ENCODE measurements at places on chromosomes 4 and X.

DNA sequence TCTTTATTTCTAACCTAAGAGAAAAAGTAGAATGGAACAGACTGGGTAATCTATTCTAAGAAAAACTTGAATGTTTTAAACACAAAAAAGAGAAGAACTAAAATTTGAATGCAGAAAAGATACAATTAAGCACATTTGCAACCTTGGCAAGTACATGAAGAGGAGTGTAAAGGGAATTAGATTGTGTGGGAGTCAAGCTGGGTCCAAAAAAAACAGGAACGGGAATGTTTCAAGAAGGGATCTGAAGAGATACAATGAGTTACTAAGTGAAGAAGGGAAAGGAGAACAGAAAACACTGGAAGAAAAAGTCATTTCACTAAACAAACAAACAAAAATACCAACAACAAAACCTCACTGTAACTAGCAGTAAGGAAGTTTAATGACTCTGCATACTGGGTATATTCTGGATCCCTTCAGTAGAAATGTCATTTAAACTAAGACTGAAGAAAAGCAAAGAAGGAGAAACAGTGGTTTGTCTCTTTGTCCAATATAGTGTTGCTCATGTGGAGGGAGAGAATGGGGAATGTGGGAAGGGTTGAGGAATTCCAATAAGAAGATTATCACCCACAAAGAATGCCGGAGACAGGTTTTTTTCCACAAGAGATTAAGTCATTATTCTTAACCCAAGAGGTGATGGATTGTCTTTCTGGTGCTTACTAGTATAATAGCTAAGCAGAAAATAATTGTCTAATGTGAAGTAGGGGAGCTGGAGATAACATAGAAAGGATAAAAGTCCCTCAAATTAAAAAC, 50.4 kb upstream of the PTPN13 start:
- DNase-seq = peak; percentile 12

- DNase-seq = no peak
These were observed 21.0 kb upstream of the RHOXF2 start for GRCh38 chrX:120137439-120137838.

GRCh38 chrX:30181353-30181752, 34.0 kb upstream of the MAGEB2 start:
- no peak for DNase-seq

- DNase-seq = no peak
These were observed 25.7 kb downstream of the SEPTIN6 start for GRCh38 chrX:119667111-119667878.

DNA sequence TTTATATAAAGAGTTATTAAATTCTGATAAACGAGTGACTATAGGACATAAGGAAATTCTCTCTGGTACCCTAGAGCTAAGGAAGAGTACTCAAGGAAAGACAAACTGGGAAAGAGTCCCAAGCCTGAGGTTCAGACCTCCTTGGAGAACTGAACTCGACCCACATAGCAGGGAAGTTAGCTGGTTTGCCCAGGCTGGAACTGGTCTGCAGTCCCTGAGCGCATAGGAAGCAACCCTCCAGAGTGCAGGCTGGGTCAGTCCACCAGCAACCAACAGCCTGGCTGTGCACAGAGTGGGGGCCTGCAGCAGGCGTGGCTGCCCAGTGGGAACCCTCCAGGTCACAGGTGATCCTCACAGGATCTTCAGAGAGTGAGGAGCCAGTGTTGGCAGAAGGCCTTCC, 114.1 kb downstream of the SOWAHB start:
- peak; percentile 39 for DNase-seq

DNA sequence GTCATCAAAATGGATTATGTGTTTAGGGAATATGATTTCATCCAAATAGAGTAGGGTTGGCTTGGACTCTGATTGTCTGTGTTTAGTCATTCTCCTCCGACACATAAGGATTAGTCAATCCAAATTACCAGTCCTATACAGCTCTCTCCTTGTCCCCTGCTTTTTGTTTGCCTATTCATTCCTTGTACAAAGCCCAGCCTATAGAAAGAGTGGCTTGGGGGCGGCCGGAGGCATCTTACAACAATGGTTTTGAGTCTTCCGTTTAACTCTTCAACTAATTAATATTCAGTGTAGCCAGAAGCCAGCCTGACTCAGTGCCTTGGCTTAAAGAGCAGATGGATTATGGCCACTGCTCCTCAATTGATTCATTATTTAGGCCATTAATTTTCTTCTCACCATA, 796.6 kb upstream of the POU3F4 start:
- no peak for DNase-seq

- no peak for DNase-seq
These were observed 124.0 kb upstream of the POF1B start for GRCh38 chrX:85503258-85504158.
